SJSA1 (cell line): ENCODE measurements at places on chromosomes 4 and X. TPM values are rescaled to one million over a fixed set of nuclear protein-coding genes. Genes with fewer than 3 reads are reported as not detected.

PCDH10 gene
- not detected in 2 replicates for total RNA-seq

TSPAN6 gene
- 26.9 and 31.3 TPM in 2 replicates for total RNA-seq

LNX1 gene
- 0.09 TPM in 1 of 2 replicates, not detected in the other for total RNA-seq

DNA sequence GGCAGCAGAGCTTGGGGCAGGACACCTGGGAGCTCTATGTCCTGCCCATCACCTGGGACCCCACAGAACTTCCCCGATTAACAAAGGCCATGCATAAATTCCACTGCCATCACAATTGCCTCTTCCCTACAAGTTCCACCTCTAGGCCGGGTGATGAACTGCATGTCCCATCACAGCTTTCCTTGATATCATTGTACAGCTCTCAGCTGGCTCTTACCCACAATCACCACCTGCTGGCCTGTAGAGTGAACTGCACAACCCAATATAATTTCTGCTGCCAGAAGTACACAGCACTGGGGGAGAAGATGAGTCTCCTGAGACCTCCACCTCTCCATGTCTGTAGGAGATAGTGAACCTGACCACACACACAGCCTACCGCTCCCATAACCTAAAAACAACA lies 285.0 kb upstream of the AADAT start:
- H3K27me3 ChIP-seq: no peaks in the 10 kb centered on the region
- H3K4me3 ChIP-seq: no peak overlapping the region
- H3K36me3 ChIP-seq: no peaks in the 10 kb centered on the region
- DNase-seq: no peak

- H3K27ac ChIP-seq: no peak overlapping the region
- no peaks in the 10 kb centered on the region for H3K27me3 ChIP-seq
- DNase-seq: no peak
- no peak overlapping the region for H3K4me3 ChIP-seq
- H3K36me3 ChIP-seq: no peaks in the 10 kb centered on the region
Measured at GRCh38 chr4:146261041-146261440, 46.7 kb downstream of the REELD1 start.

DNA sequence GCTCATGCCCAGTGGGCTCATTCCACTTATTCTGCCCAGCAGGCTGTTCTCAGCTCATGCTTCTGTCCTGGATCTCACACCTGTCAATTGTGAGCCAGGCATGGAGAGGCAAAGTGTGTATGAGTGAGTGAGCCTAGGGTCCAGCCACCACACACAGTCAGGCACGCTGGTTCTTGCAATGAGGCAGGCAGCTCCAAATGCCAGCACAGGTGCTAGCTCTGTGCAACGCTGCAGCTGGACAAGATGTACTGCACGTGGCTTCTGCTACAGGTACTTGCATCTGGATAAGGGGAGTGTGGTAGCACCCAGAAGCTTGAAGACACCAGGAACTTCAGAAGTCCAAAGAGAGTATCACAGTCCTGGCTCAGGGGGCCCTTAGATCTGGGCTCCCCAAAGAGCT lies 1249.4 kb upstream of the IGFBP7 start:
- DNase-seq: no peak
- H3K4me1 ChIP-seq: no peaks in the 10 kb centered on the region
- no peak overlapping the region for H3K27ac ChIP-seq
- H3K4me3 ChIP-seq: no peak overlapping the region
- no peaks in the 10 kb centered on the region for H3K27me3 ChIP-seq
